ENCODE measurements at places on chromosomes 1 and 21. TPM values are rescaled to one million over a fixed set of nuclear protein-coding genes. Genes with fewer than 3 reads are reported as not detected.

SKI gene
- total RNA-seq = 43.2 TPM

MAP1LC3C gene
- total RNA-seq = 0.87 TPM

CFHR5 gene
- not detected for total RNA-seq

CFAP141 gene
- not detected for total RNA-seq

IL22RA1 gene
- 0.17 TPM for total RNA-seq

SLC6A17 gene
- 0.33 TPM for total RNA-seq

OR2T35 gene
- total RNA-seq = not detected

OR2M3 gene
- not detected for total RNA-seq

ASCL5 gene
- not detected for total RNA-seq

PRDM2 gene
- total RNA-seq = 10.3 TPM

C1orf115 gene
- 0.50 TPM for total RNA-seq

HTR1D gene
- not detected for total RNA-seq

FBXO2 gene
- 1.3 TPM for total RNA-seq

CDA gene
- total RNA-seq = 1.3 TPM

ELAPOR1 gene
- total RNA-seq = 0.33 TPM

SLC30A10 gene
- not detected for total RNA-seq

SPATA6 gene
- total RNA-seq = 5.8 TPM

AADACL3 gene
- not detected for total RNA-seq

IGSF8 gene
- 16.0 TPM for total RNA-seq

UMODL1 gene
- not detected for total RNA-seq

FAM151A gene
- not detected for total RNA-seq

ANP32E gene
- total RNA-seq = 32.3 TPM

AGBL4 gene
- total RNA-seq = not detected

GJA4 gene
- total RNA-seq = 0.15 TPM

CORT gene
- total RNA-seq = not detected

ANKRD35 gene
- 5.5 TPM for total RNA-seq

NPR1 gene
- total RNA-seq = 0.58 TPM

RNU1-3 gene
- under 0.01 TPM for total RNA-seq

CEP170 gene
- 113 TPM for total RNA-seq

TSPEAR gene
- total RNA-seq = not detected

Data from smooth muscle cell of trachea (primary cell).